ENCODE measurements at places on chromosomes 2 and 18.

DNA sequence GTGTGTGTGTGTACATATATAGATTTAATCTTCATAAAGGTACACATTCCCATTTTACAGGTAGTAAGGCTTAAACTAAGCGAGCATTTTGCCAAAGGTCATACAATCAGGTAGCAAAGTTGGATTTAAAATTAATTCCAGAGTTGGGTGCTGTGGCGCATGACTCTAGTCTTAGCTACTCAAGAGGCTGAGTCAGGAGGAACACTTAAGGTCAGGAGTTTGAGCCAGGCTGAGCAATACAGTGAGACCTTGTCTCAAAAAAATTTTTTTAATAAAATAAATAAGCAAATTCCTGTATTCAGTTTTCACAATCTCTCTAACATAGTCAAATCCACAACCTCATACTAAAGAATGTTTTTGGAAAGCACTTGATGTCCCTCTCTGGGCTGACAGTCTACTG, 111.5 kb upstream of the LDLRAD4 start:
- no peak for DNase-seq

- no peak for DNase-seq
Observed at GRCh38 chr2:189379287-189379630, 62.0 kb upstream of the WDR75 start.

DNA sequence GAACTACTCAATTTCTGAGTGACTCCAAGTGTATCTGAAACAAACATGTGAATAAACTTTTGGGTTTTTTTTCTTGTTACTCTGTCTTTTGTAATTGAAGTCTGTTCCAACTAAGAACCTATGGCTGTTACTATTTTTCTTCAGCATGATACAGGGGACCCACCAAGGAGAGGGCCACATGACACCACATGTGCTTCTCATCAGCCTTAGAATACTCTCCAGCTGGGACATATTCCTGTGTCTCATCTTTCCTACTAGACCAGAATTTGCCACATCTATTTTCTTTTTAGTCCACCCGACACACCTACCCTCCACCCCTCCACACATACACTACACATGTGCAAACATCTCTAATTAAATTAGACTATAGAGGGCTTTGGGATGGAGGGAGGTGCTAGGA, 191.7 kb upstream of the NDUFV2 start:
- DNase-seq = no peak

DNA sequence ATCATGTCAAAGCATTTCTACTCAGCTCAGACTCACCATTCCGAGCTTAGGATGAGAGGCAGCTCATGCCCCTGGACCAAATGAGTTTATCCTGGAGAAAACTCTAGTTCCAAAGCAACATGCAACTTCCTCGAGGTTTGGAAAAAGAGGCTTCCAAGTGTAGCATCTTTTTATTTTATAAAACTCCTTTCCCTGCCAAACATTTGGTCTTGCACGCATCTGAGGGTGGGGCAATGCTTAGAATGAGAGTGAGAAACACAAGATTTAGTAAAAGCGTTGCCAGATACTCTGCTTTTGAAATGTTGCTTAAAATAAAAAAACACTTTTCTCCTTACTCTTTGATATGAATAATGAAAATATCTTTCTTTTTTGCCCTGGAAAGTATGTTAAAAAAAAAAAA, 151.5 kb downstream of the NCKAP5 start:
- no peak for DNase-seq

- no peak for DNase-seq
Observed at GRCh38 chr2:11862049-11862448, 115.6 kb downstream of the LPIN1 start.

DNA sequence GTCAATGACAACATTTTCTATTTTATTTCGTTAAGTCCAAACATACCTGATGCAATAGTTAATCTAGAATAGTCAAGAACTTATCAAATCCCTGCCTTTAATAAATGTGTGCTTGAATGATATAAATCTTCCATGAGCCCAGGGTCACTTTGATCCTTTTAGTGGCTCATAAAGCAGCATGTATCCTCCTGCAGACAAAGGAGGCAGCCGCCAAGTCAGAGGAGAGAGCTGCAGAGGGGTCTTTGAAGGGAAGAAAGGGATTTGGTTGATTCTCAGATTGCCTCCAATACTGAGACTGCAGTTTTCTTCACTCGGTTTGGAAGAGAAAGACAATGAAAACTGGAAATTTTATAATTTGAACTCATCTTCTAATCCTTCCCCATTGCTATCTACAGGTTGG, 378.4 kb upstream of the PIK3C3 start:
- DNase-seq = no peak

GRCh38 chr18:75936862-75937261, 509.4 kb upstream of the SMIM21 start:
- no peak for DNase-seq

GRCh38 chr2:235080101-235080500, 128.3 kb downstream of the SH3BP4 start:
- DNase-seq = no peak

Data from NCI-H1694 treated with DMSO at 0.1 percent for 48 hours (cell line).